Epithelial cell of proximal tubule (primary cell): ENCODE measurements at places on chromosomes 3 and 15. TPM values are rescaled to one million over a fixed set of nuclear protein-coding genes. Genes with fewer than 3 reads are reported as not detected.

DNA sequence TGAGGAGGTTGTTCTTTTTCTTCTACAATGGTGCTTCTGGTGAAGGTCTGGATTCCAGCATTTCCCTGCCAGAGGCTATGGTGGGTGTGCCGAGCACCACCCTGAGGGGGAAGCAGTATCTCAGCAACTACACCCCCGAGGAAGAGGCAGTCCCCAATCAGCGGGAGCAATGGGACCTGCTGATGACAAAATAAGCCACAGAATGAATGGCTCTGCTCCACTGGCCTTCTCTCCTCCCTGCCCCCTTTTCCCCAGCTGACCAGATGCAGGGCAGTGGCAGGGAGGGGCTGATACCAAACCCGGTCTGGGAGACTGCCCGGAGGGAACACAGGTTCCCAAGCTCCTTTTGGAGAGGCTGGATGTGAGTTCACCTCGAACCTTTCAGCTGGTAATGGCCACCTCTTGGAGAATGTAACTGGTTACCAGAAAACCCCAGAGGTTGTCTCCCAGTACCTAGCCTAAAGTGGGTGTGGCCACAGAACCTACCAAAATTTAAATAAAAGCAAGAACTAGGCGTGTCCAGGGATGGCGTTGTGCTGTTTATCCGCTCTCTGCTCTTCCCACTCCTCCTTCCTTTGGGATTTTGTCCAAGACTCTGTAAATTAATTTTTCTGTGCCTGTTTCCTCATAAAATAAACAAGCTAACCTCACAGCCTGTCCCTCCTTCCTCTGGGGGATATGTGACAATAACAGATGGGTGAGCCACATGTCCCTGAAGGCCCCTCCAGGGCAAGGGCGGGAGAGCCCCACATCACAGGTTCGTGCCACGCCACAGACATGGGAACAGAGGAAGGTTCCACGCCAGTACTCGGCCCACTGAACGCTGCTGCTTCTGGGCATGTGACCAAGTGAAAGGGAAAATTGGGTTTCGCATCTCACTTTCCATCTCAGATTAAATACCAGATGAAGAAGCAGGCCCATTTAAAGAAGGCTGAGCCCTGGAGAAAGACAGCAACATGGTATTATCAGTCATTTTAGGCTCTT is 35.1 kb upstream of the SPTBN5 start:
- DNase-seq: no peak

DNA sequence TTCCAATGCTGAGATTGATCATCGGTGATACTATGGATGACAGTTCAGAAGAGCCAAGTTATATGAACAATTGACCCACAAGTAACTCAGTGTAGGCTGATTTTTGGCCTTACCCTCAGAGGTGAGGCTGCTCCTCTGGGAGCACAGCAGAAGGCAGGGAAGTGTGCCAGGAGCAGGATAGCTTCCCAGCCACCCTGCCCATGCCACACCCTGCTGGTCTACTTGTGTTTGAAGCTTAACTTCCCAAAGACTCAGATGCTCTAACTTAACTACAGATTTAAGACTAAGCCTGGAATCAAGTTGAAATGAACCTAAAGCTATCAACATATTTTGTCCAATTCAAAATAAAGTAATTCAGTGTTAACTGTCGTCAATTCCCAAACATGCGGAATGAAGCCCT is 77.5 kb downstream of the BOC start:
- DNase-seq: no peak

GRCh38 chr3:10553591-10554235 is 48.3 kb upstream of the ATP2B2 start:
- no peak for DNase-seq

GRCh38 chr3:177679568-177680471 is 482.5 kb upstream of the TBL1XR1 start:
- DNase-seq: no peak

DNA sequence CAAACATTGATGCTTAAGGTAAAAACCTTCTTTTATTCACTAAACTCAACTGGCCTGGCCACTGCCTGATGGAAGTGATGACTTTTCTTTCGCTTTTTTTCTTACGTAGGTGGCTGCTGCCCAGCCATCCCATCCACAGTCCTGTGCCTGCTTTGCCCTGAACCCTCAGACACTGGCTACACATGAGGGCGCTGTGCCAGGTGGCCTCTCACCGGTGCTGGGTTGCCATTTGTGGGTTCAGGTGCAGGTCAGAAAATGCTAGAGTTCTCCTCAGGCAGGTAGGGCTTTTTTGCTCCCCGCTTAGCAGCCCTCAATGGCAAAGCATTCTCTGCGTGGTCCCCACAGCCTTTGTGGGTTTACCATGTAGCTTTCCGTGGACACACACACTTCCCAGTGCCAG is 88.3 kb upstream of the PRR23E start:
- DNase-seq: no peak

GRCh38 chr3:68876112-68876713 is 56.1 kb downstream of the TAFA4 start:
- DNase-seq: peak; percentile 31

- DNase-seq: no peak
Measured at GRCh38 chr3:191894406-191894805, 433.4 kb downstream of the PYDC2 start.

- DNase-seq: no peak
Measured at GRCh38 chr3:123559040-123559861, 25.6 kb downstream of the HACD2 start.

GRCh38 chr3:134992180-134992579 is 197.1 kb downstream of the EPHB1 start:
- no peak for DNase-seq

DNA sequence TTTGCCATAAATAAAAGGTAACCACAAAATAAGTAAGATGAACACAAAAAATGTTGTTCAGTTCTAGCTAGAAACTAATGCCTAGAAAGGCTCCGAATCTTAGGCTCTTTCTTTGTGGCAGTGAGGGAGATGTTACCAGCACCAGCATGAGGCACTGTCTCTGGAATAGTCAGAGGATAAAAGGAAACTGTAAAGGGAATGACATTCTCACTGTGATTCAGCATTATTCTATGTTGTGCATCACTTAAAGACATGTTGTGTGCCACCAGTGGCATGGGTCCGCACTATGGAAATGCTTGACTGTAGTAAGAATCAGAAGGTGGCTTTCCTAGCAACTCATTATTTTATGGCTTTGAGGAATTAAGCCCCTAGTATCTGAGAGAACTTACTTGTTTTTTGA is 70.8 kb downstream of the SEC22A start:
- DNase-seq: no peak

- DNase-seq: no peak
Measured at GRCh38 chr15:42628761-42629160, 53.4 kb downstream of the STARD9 start.

DNA sequence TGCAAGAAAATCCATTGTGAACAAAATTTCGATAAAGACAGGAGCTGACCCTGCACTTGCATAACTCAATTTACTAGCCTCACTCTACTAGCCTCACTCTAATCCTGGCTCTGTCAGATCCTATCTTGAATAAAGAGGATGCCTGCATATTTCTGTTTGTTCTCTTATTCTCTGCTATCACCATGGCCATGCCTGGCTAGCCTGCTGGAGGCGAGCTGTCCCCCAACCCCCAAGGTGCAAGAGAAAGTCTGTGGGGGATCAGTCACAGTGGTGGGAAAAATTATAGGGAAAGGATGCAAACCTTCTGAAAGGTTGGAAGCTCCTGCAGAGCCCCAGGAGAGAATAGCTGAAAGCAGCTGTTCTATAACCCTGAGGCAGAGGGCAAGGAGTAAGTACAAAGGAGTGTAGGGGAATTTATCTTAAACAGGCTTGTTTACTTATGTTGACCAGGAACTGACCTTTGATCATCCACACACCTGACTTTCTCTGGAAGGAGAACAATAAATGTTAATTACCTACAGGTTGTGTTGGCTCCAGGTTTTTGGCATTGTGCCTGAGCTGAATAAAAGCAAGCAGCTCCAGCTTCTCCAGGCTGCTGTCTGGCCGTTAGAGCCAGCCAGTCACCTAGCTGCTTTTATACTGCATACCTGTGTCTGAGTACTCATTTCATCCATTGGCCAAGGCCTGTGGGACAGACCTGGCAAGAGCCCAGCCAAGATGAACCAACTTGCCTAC is 137.7 kb upstream of the RASGRP1 start:
- DNase-seq: no peak

DNA sequence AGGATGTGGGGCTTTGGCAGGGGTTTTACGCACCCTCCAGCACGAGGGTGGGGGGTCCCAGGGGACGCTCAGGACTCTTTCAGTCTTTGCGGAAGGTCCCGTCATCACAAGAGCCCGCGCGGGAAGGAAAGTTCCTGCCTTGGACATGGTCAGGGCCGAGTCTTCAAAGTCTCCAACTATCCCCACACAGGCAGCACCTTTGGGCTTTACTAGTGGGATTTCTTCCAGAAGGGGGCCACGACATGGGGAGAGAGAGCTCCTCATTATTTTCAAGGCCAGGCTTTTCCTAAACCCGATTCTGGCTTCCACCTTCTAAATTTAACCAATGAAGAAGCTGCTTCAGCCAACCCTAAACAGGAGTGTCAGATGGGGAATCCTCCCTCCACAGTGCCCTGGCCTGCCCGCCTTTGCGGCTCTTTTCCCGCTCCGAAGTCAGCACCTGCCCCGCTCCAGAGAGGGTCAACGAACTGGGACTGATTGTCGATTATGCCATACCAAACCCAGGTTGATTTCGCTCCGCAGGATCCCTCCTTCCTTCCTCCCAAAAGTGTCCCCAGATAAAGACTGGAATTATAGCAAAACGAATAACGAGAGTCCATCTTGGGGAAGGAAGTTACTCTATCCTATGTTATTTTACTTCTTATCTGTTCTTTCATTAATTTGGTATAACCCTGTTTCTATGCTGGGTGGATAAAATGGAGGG is 11.0 kb downstream of the SHOX2 start:
- no peak for DNase-seq

DNA sequence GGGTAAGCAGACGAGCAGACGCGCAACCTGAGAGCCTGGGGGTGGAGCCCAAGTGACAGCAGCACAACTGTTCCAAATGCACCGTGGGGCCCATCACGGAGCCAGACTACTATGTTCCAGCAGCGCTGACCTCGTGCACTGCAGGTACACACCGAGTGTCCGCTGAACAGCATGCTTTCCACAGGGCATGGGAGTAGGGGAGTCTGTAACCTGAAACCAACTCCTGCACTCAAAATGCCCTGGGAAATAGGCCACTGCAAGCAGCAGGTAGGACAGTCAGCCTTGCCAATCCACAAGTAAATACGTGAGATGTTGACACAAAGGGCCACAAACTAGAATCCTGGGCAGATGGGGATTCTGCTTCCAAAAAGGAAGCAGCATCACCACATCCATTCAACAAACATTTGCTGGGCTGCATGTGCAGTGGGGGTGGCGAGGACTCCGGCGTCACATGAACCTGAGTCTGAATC is 73.9 kb downstream of the TBC1D2B start:
- no peak for DNase-seq

DNA sequence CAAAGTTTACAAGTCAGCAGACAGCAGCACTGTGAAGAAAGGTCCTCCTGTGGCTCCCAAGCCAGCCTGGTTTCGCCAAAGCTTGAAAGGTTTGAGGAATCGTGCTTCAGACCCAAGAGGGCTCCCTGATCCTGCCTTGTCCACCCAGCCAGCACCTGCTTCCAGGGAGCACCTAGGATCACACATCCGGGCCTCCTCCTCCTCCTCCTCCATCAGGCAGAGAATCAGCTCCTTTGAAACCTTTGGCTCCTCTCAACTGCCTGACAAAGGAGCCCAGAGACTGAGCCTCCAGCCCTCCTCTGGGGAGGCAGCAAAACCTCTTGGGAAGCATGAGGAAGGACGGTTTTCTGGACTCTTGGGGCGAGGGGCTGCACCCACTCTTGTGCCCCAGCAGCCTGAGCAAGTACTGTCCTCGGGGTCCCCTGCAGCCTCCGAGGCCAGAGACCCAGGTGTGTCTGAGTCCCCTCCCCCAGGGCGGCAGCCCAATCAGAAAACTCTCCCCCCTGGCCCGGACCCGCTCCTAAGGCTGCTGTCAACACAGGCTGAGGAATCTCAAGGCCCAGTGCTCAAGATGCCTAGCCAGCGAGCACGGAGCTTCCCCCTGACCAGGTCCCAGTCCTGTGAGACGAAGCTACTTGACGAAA is 24.2 kb downstream of the STARD5 start:
- DNase-seq: no peak

- no peak for DNase-seq
Measured at GRCh38 chr3:12856626-12857025, 15.3 kb upstream of the RPL32 start.

- DNase-seq: peak; percentile 74
Measured at GRCh38 chr15:50686469-50687301, at the start of gene TRPM7. Gene TRPM7, minus strand, starts transcription at chr15:50686797. Its CDS starts 264 bp downstream, at chr15:50686533.

DNA sequence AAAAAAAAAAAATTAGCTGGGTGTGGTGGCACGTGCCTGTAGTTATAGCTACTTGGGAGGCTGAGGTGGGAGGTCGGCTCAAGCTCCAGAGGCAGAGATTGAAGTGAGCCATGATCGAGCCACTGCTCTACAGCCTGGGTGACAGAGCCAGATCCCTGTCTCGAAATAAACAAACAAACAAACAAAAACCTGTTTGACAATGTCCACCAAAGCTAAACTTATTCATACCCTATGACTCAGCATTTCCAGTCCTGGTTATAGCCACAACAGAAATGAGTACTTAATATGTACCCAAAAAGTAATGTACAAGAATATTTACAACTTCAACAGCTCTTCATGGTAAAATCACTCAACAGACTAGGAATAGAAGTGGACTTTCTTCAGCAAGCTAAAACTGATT is 31.1 kb downstream of the SERP1 start:
- DNase-seq: no peak

DNA sequence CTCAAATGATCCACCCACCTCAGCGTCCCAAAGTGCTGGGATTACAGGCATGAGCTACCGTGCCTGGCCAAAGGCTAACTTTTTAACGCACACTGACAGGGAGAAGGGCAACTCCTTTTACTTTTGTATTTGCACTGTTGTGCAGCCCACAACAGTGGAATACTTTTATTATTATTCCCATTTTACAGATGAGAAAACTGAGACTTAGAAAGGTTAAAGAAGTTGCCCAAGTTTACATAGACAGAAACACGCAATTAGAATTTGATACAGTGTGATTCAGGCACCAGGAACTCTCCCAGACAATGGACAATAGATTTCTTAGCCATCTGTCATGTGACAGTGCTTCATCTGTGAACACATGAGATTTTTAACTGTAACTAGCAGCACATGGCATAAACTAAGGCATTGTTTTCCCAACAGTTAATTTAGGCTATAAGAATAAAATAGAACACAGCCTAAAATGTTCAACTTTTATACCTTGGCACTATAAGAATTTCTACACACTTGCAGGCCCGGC is 18.8 kb downstream of the STAG1 start:
- DNase-seq: no peak

GRCh38 chr15:52018244-52018643 is 775 bp upstream of the MAPK6 start:
- no peak for DNase-seq

- DNase-seq: no peak
Measured at GRCh38 chr3:196003611-196004010, 78.3 kb downstream of the TFRC start.

- DNase-seq: no peak
Measured at GRCh38 chr3:195034101-195034500, 236.9 kb downstream of the XXYLT1 start.

GRCh38 chr15:44735482-44736180 is 697 bp upstream of the TRIM69 start:
- no peak for DNase-seq

RNF13 gene
- total RNA-seq: 22.7 and 27.1 TPM in 2 replicates

CILP gene
- not detected in 2 replicates for total RNA-seq

FAM240A gene
- total RNA-seq: not detected in 2 replicates

CCDC33 gene
- 2.5 TPM in 1 of 2 replicates, not detected in the other for total RNA-seq

BDH1 gene
- total RNA-seq: 7.2 and 20.8 TPM in 2 replicates

FAM43A gene
- 0.29 and 2.5 TPM in 2 replicates for total RNA-seq

RTP1 gene
- total RNA-seq: not detected in 2 replicates

GABRA5 gene
- 0.29 and 0.43 TPM in 2 replicates for total RNA-seq
